Activated CD4-positive, alpha-beta T cell treated with anti-CD3 and anti-CD28 coated beads for 24 hours (primary cell): ENCODE measurements at places on chromosomes 11 and 22.

DNA sequence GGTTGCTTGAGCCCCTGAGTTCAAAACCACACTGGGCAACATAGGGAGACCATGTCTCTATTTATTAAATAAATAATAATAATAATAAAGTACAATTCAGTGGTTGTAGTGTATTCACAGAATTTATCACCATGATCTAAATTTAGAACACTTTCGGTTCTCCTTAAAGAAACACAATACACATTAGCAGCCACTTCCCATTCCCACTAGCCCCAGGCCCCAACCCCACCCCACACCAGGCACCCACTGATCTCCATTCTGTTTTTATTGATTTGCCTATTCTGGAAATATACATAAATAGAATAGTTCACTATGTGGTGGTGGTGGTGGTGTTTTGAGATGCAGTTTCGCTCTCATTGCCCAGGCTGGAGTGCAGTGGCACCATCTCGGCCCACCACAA lies 45.7 kb downstream of the BCL2L13 start:
- no peak for DNase-seq

DNA sequence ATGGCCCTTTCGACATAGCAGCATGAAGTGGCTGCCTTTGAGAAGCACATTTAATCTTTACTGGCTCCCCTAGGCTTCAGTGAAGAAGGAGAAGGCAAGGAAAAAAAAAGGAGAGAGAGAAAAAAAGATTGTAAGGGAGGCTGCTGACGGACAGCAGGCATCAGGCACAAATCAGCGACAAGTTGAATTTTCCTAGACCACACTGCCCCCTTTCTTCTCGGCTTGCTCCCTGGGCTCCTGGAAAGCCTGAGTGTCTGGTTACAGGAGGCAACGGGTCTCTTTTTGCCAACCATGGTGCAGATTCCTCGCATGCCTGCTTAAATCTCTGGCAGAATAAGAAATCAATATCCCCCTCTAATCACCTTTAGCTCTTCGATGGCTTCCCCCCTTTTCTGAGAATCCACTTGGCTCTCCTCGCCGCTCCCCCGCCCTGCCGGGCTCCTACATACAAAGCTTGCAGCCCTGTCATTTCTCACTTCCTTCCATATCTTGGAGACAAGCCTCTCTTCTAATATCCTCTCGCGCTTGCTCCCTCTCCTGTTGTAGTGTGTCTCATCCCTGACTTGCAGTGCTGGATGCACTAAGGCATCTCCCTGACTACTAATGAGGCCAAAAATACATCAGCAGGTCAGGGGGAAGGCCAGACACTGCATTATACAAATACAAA lies 14.3 kb downstream of the BLID start:
- no peak for DNase-seq

GRCh38 chr11:123255909-123256308 lies 60.9 kb upstream of the CLMP start:
- no peak for DNase-seq

GRCh38 chr11:45193695-45194094 lies 47.3 kb downstream of the PRDM11 start:
- DNase-seq: no peak

GRCh38 chr11:15073361-15074205 lies at the start of gene CALCB:
Gene CALCB, plus strand, starts transcription at chr11:15073593. Its CDS starts 1,126 bp downstream, at chr11:15074719.
- peak; percentile 24 for DNase-seq

DNA sequence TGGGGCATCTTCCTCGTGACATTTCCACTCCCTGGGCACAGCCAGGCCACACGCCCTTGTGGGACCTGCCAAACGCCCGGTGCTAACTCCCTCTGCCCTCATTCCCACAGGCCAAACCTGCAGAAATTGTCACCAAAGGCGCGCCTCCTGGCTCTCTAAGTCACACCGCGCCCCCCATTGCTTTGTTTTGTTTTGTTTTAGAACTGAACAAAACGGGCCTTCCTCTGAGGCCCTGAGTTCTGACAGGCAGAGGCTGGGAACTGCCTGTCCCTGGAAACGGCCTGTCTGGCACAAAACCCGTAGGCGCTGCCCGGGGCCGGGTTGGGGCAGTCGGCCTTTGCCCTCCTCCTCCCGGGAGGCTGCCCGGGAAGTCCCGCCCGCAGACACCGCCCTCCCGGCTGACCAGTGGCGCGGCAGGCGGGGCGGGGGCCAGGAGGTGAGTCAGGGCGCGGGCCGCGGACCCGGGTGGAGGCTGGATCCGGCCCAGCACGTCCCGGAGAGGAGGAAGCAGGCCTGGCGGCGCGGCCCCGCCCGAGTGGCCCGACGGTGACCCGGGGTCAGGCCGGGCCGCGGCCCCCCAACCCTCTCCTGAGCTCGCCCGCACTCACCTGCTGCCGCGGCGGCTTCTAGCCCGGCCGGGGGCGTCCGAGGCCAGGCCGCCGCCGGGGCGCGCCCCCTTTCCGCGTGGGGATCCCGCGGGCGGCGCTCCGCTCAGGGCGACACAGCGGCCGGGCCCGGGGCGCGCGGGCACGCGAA lies 465 bp downstream of the SUN2 start:
- peak; percentile 25 for DNase-seq

DNA sequence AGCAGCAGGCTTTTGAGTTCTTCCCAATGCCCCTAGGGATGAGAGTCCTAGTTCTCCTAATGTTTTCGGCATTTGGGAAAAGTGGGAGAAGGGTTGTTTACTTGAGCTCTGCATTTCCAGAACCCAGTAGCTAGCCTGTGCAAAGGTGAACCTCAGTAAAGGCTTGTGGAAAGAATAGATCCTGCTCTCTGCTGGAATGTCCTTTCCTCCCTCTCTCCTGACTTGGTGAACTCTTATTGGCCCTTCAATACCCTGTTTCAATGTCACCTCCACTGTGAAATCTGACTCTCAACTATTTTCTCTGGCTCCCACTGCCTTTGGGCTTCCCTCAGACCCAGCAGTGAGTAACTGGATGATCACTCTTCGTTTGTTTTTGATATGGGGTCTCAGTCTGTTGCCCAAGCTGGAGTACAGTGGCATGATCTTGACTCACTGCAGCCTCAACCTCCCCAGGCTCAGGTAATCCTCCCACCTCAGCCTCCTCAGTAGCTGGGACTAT lies 2.4 kb upstream of the UVRAG start:
- DNase-seq: no peak

GRCh38 chr22:23106906-23107367 lies 34.9 kb downstream of the RSPH14 start:
- no peak for DNase-seq

DNA sequence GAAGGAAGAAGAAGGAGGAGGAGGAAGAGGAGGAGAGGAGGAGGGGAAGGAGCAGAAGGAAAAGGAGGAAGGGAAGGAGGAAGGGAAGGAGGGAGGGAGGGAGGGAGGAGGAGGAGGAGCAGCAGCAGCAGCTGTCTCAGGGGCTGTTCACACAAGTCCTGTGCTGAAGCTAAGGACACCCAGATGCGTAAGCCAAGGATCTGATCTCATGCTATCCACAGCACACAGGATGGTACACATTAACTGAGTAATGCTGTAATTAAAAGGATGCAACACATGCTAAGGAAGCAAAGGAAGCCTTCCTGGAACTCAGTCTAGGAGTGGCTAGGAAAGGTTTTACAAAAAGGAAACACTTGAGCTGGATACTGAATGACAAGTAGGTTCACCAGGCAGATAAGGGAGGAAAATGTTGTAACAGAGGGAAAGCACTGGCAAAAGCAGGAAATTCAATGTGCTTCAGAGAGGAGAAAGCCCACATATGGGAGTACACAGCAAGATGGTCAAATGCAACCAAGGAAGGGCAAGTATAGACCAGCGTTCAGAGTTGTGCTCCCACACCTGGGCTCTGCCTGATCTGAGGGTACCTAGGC lies 32.0 kb downstream of the TRIM66 start:
- no peak for DNase-seq
